ENCODE measurements at places on chromosomes 6 and 20. TPM values are rescaled to one million over a fixed set of nuclear protein-coding genes. Genes with fewer than 3 reads are reported as not detected.

Gene PLAGL2
- 32.7 TPM for total RNA-seq

Gene LPA
- total RNA-seq = not detected

Gene DST
- total RNA-seq = 177 TPM

Gene OPRM1
- not detected for total RNA-seq

Gene OXT
- not detected for total RNA-seq

Gene GNRH2
- 1.7 TPM for total RNA-seq

Gene SAMD3
- not detected for total RNA-seq

Gene CCN6
- not detected for total RNA-seq

Gene LY6G5C
- total RNA-seq = 5.4 TPM

Gene MAS1
- not detected for total RNA-seq

Gene RSPH3
- total RNA-seq = 12.5 TPM

Gene SHLD1
- total RNA-seq = 1.9 TPM

Gene UBD
- 82.8 TPM for total RNA-seq

Gene SOX18
- not detected for total RNA-seq

Gene SLC2A10
- 24.9 TPM for total RNA-seq

Gene HSP90AB1
- total RNA-seq = 2,072 TPM

Gene TBCC
- total RNA-seq = 42.7 TPM

Gene ZSCAN9
- 25.8 TPM for total RNA-seq

Gene SAMD10
- total RNA-seq = 23.7 TPM

Gene SLC25A27
- total RNA-seq = 8.8 TPM

Gene SCRT2
- not detected for total RNA-seq

Gene ELOVL2
- 0.20 TPM for total RNA-seq

Gene CST4
- not detected for total RNA-seq

Gene OVOL2
- total RNA-seq = 7.4 TPM

Gene GGTLC1
- total RNA-seq = not detected

Gene IL20RA
- total RNA-seq = 3.1 TPM

Measured in Calu3 (cell line).